Type B pancreatic cell (in vitro differentiated cells): ENCODE measurements at places on chromosomes 13 and 19. TPM values are rescaled to one million over a fixed set of nuclear protein-coding genes. Genes with fewer than 3 reads are reported as not detected.
A peak's percentile ranks its signal among the peaks of the same experiment; 100 is the strongest.

GRCh38 chr19:6997679-6998445, 23.4 kb downstream of the MBD3L2B start:
- DNase-seq, result no peak

GRCh38 chr19:6048348-6048747, 62.0 kb downstream of the RFX2 start:
- peak; percentile 51 for DNase-seq

GRCh38 chr19:54502518-54503048, at the start of gene LAIR2:
Gene LAIR2 (plus strand): TSS chr19:54502831. CDS start chr19:54502919, 88 bp downstream.
- no peak for DNase-seq

The SLITRK1 gene
- 2.1 and 5.4 TPM in 2 replicates for total RNA-seq

The ZNF460 gene
- total RNA-seq, result 58.4 and 66.1 TPM in 2 replicates

The LILRB1 gene
- total RNA-seq, result not detected in 2 replicates

The NCR1 gene
- total RNA-seq, result not detected in 2 replicates

DNA sequence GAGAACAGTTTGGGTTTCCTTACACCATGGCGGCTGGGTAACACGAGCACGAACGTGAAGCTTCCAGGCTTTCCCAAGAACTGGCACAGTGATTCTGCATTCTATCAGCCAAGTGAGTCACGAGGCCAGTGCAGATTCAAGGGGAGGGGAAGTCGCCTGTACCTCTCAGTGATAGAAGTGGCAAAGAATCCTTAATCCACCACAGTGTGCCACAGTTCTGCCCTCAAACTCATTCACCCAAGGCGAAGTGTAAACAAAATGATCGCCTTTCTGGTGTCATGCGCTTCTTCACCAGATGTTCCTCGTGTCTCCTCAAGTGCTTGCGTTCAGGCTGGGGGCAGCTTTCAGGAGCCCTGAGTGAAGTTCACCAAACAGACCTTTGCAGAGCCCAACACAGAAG, 24.9 kb upstream of the AMER2 start:
- DNase-seq, result no peak

The ZNF562 gene
- total RNA-seq, result 22.5 and 24.4 TPM in 2 replicates

DNA sequence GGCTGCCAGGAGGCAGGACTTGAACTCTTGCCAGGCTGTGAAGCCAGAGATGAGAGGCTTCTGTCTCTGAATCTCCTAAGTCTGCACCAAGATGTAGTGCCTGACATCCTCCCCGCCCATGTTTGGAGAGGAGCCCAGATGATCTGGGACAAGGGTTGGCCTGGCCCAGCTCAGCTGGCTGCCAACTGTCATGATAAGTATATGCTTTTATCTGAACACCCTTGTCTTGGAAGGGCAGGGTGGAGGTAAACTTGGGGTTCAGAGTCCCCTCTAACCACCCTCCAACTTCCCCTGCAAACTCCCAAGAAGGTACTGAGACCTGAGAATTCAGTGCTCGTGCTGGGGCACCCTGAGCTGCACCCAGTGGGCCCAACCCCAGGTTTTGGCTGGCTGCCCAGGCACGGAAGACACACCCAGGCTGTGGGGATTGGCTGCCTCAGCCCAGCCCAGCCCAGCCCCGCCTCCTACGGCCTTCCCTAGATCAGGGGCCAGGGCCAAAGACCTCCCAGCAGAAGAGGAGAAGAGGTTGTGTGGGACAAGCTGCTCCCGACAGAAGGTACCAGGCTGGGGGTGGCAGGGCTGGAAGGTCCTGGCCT, at the start of gene CYP4F12:
Gene CYP4F12 (plus strand): TSS at position 508 of the 596 bp plus-strand sequence. CDS start 443 bp downstream, outside the sequence.
- no peak for DNase-seq

DNA sequence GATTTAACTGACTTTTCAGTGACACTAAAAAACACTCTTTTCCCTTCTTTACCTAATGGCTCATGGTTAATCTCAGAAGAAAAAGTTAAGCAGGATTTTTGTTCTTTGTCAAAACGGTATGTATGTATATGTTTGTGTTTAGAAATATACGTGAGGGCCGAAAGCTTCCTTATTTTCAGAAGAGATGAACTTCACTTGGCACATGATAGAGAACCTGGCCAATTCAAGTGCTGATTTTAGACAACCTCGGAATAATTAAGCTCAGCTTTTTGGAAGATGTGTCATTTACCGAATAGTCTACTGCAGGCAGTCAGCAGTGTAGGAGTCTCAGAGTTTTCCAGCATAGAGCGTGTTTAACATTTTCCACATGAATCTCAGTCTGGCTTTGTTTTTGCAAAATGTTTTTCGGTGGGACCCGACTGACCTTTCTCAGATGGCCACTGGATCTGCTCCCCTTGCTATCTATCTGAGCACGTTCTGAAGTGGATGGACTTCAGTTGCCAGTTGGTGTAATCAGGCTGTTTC, 4.6 kb downstream of the RNASEH2B start:
- DNase-seq, result no peak

GRCh38 chr13:93882086-93882651, 597.3 kb downstream of the DCT start:
- DNase-seq, result no peak
